ENCODE measurements at places on chromosomes 3 and 15. TPM values are rescaled to one million over a fixed set of nuclear protein-coding genes. Genes with fewer than 3 reads are reported as not detected.

- no peak for DNase-seq
These were observed 3.5 kb downstream of the GABRA5 start for GRCh38 chr15:26870346-26870745.

DNA sequence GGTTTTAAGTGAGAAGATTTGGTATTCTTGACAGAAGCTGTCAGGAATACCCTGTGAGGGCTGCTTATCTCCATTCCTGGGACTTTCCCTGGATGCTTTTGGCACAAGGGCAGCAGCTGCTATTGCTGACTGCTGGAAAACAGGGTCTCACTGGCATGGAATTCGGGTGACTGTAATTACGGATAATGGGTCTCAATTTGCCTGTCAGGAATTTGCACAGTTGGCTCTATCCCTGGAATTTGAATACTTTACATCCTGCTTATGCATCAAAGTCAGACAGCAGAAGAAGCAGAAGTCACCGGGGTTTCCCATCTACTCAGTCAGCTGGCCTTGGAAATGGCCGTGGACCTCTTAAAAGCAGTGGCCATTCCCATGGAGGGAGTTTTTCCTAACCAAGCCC lies 25.9 kb upstream of the AKAP13 start:
- no peak for DNase-seq

DNA sequence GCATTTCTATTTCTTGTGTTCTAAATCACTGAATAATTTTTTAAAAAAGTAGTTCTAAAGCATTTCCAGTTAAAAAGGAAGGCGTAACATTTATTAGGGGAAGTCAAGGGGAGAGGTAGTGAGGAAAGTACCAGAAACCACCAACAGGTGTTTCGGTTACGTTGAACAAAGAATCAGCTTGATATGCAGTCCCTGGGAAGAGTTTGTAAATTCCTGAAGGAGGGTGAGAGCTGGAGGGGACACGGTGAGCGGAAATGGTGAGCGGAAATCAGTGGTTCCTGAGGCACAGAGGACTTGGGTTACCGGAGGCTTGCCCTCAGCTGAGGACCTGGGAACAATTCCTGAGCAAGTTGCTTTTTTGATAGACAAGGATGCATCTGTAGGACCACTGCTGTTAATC lies 17.8 kb downstream of the MAP2K1 start:
- no peak for DNase-seq

DNA sequence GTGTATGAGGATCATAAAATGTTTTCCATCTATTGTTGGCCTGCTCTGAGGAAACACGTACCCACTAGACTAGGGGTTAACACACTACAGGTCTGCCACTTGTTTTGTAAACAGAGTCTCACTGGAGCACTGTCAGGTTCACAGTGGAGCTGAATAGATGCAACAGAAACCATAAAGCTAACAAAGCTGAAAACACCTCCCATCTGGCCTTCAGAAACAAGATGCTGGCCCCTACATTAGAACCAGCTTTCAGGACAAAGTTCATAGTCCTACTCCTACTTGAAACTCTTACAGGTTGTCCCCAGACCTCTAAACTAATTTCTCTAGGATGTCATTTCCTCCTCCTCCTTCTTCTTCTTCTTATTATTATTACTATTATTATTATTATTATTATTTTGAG lies 42.3 kb downstream of the SNX4 start:
- no peak for DNase-seq

GRCh38 chr3:5045961-5046360 lies 66.7 kb downstream of the BHLHE40 start:
- no peak for DNase-seq

The CX3CR1 gene
- total RNA-seq: not detected

- DNase-seq: peak; percentile 81
These were observed 238.7 kb downstream of the ZPLD1 start for GRCh38 chr3:102673271-102674115.

The TTC21A gene
- 2.1 TPM for total RNA-seq

DNA sequence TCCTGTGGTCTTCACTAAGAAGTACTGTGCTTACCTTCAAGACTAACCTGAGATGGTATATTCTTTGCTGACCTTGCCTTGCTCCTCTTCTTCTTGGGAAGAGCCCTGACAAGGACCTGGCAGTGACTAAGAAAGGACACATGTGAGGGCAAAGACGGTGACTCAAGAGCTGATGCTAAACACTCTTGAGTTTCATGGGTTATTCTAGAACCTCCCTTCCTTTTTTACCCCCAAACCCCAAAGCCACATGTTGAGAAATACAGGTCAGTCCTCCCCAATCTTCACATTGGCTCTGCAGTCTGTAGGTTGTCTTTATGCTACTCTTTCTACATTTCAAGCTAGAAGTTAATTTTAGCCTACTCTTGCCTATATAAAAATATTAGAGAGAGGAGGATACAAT lies 200.6 kb downstream of the SEMA6D start:
- DNase-seq: no peak

The TTLL3 gene
- 5.3 TPM for total RNA-seq

DNA sequence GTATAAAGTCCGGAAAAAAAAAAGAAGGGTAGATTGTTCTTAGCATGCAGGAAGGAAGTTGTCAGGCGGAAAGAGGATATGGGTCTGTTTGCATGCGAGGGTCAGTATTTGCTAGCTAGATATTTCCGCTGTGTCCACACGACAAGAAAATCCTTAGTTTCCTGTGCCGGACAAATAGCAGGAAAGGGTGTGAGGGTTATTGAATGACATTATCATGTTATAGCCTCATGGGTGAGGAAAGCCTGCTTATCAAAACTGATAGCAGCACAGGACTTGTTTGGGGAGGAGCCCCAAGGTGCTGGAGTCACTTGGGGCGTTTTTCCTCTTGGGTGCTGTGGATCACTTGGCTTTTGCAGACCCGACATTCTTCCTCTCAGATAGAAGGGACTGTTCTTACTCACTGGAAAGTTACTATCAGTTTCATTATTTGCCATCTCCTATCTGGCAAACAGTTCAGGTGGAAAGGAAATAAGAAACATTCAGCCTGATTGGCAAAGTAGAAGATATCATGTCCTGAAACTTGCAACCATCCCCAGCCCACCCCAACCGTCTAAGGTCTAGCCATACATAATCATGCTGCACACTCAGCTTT lies 127.2 kb upstream of the DPH6 start:
- no peak for DNase-seq

- no peak for DNase-seq
These were observed 94.9 kb downstream of the LRRK1 start for GRCh38 chr15:101013769-101014675.

GRCh38 chr15:25438601-25439368 lies at the start of gene UBE3A:
TSS of gene UBE3A (minus strand) at chr15:25439024. CDS start at chr15:25409107, 29,917 bp downstream.
- peak; percentile 94 for DNase-seq

GRCh38 chr15:69126054-69126469 lies 34.4 kb upstream of the GLCE start:
- no peak for DNase-seq

GRCh38 chr3:176362191-176362731 lies 835.0 kb downstream of the TBL1XR1 start:
- DNase-seq: no peak

The CP gene
- total RNA-seq: not detected

GRCh38 chr15:40238532-40239403 lies at the start of gene PAK6:
TSS of gene PAK6 (plus strand) at chr15:40239063. CDS start at chr15:40264786, 25,723 bp downstream.
- DNase-seq: peak; percentile 92

The SPCS1 gene
- total RNA-seq: 85.7 TPM

The C15orf61 gene
- total RNA-seq: 5.4 TPM

GRCh38 chr15:60590935-60591495 lies 112.1 kb upstream of the ICE2 start:
- DNase-seq: peak; percentile 33

DNA sequence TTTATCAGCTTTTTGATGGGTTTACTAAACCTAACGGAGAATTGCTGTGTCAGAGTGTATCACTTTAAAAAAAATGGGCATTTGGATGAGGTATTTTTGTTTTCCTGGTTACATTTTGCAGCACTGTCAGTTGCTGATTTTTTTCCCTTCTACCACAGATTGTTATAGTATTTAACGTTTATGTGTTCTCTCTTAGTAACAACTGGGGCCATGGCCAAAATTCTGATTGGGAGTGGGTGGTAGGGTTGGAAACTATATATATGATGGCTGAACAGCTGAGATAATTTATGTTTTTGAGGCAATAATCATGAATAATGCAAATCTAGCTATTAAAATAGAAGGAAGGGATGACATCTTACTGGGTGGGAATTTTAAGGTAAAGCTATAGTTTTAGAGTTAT lies 229.4 kb upstream of the SUCLG2 start:
- DNase-seq: no peak

DNA sequence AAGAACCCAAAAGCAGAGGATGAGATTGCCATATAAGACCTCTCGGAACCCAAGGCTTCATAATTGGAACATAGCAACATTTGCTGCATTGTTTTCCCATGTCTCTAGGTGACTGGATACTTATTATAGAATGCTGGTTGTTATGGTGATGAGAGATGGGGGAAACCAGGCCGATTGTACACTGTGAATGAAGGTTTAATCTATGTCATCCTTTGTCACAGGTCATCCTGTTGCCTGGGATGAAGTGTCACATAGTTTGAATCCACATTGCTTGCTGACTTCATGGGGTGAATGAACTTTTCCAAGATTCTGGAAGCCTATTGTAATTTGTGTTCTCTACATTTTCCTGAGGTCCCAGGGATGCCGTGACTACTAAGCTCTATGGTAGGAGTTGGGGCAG lies 41.8 kb downstream of the CLEC3B start:
- DNase-seq: no peak

DNA sequence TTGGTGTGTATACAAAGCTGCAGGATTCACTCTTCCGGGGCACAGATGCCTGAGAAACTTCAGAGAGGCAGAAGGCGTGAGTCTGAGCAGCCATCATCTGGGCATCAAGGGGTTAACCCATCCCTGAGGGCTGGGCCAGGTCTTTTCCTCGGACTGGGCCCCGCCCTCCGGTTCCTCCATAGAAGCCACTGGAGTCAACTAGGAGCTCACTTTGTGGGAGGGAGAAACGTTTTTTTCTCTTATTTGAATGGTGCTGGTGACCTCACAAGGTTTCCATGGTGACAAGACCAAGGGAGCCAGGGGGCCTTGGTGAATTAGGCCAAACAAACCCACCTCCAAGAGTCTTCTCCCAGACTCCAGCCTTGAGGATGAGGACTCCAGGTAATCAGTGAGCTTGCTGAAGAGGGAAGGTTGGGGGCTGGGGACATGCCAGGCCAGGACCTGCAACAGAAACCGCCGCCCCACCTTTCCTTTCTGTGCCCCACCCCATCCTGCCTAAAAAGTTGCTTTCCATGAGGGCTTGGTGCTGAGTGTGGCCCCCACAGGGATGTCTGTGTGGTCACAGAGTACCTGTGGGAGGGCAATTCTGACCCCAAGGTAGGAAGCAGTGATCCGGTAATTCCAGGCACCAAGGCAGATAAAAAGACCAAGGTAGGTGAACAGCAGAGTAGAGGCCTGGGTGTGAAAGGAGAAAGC lies 14.8 kb upstream of the INSYN1 start:
- DNase-seq: no peak

DNA sequence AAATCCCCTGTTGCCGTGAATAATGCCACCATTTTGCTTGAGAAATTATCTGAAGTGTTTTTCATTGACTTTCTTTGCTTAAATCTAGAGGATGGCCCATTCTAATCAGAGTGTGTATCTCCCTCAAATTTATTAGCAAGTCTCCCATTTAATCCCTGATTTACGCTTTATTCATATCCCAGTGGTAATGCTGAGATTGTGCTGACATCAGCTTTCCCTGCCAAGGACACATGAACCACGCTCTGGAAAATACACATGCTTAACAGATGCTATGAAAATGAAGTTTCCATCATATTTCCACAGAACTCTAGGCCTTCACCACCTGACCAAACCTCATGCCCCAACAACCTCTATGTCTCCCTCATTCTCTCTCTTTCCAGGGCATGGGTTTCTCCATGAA lies 545.4 kb downstream of the TUSC7 start:
- DNase-seq: no peak

DNA sequence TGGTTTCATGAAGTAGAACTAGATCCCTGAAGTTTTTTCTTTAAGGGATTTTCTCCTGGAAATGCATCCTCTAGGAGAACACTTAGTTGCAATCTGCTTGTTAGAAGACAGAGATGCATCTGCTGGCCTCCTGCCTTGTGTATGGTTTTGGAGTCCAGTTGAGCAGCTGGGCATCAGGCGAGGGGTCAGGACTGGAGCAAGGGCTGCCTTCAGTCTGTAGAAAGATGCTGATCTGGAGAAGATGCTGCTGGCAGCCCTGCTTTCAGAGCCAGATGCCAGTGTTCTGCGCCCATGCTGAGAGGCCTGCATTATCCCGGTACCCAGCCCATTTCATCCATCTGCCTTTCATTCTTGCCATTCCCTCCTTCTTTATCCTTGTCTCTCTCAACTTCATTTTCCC lies 77.4 kb downstream of the CHCHD6 start:
- DNase-seq: no peak

DNA sequence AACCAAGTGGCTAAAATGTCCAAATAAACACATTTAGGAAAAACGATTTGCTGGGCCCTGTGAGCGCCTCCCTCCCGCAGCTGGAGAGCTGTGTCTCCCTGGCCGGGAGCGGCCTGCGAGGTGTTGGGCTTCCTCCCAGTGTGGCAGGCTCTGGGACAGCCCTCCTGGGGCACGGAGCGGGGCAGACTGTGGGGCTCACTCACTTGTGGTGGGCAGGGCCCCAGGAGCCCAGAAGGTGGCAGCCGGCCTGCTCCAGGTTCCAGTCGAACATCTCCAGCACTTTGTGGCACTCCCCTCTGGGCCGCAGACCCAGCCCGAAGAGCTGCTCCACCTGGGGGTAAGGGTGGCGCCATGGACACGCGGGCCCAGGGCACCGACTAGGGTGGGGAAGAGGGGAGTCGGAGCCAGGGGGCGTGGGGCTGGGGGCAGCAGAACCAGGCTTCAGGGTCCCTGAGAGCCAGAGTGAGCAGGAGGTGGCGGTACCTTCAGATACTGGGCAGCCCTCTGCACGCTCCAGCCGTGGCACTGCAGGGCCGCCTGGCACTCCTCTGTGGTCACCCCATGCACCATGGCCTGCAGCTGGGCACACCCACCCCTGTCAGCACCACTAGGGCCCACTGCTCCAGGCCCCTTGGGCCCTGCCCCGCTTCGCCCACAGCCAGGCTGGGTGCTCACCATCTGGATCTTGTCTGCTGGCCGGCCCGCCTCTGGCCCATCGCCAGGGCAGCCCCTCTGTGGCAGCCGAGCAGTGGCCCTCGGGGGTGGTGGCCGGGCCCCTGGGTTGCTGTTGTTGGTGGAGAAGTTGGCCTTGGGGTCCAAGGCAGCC lies 41.5 kb downstream of the TNK2 start:
- no peak for DNase-seq

The KIF23 gene
- 82.2 TPM for total RNA-seq

- no peak for DNase-seq
These were observed 115.0 kb upstream of the ABHD17C start for GRCh38 chr15:80580106-80580505.
